ENCODE measurements at places on chromosomes 3 and 15. TPM values are rescaled to one million over a fixed set of nuclear protein-coding genes. Genes with fewer than 3 reads are reported as not detected.

Gene CADM2
- total RNA-seq, result 0.28 TPM

Gene FETUB
- total RNA-seq, result 0.90 TPM

Gene C15orf62
- total RNA-seq, result 0.10 TPM

Gene CCR2
- 1.7 TPM for total RNA-seq

Gene CYP1A2
- total RNA-seq, result not detected

Gene COL6A6
- 1.2 TPM for total RNA-seq

Measured in posterior vena cava (tissue), 2 donors.